Skeletal muscle cell (primary cell): ENCODE measurements at places on chromosomes 3 and 15.

DNA sequence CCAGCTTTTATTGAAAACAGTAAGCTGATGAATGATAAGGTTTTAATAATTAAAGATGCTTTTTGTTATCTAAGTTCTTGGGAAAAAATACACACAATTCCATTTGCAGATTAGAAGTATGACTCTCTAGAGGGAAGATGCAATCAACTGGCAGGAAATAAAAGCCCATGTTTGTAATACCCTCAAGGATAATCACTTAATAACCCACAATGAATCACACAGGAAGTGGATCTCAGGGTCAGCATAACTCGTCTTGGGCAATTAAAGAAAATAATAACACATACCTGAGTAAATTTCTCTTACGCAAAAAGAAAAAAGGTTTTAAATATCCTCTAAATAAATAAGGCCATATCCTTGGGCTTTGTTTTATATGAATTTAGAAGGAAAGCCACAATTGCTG is 9.4 kb upstream of the EID1 start:
- DNase-seq, result no peak

DNA sequence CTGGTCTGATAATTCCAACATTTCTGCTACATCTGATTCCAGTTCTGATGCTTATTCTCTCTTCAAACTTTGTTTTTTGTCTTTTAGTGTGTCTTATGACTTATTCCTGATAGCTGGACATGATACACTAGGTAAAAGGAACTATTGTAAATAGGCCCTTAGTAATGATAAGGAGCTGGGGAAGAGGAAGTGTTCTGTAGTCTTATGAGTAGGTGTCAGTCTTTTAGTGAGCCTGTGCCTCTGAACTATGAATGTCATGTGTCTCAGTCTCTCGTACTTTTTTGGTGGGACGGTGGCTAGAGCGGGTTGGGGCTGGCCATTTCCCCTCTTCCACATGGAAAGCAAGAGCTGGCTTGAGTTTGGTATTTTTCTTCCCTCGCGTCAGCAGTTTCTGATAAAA is 41.2 kb downstream of the PCCB start:
- no peak for DNase-seq

DNA sequence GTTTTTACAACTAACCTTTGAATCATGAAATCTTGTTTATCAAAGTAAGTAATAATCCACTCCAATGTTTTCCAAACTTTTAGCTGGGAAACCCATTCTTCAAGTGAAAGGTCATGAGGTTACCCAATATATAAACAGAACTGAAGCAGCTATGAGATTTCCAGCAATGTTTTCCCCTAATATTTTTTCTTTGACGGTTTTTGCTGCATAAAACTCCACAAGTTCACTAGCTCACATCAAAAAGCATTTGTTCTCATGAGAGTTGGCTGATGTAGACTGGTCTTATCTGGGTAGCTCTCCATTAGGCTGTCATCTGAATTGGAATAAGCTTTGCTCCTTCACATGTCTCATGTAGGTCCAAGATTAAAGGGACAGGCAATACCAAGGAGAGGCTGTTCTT is 241.2 kb upstream of the LRRC3B start:
- DNase-seq, result no peak

- no peak for DNase-seq
Observed at GRCh38 chr3:60215946-60216345, 1035.3 kb downstream of the FHIT start.

DNA sequence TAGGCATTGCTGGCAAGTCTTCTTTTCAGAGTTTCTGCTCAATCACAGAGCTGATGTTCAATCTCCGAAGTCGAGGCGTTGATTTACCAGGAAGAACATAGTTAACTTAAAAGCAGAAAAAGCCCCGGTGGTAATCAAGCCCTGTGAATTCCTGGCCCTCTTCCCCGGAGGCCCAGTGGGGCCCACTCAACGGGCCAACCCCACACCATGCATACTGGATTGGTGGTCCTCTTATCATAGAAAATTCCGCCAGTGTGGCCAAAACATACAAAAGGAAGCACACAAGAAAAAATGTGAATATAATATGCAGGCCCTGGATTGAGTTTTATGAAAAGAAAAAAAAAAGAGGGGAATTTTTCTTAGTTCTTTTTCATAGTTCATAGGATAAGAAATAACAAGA is 873.0 kb upstream of the NR2F2 start:
- no peak for DNase-seq

DNA sequence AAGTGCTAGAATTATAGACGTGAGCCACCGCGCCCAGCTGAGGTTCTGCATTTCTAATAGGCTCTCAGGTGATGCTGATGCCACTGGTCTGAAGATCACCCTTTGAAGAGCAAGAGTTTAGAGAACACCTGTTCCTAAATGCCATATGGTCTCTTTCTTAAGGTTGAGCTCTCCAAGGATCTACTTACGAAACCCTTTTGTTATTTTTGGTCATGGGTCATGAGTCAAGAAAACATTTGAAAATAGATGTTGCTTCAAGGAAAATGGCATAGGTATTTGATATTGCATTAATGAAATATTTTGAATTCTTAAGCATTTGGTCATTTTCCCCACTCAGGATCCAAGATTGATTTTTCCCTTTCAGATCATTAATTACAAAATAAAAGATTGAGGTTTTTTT is 74.7 kb upstream of the SOX2 start:
- DNase-seq, result no peak

GRCh38 chr3:137694836-137695235 is 69.3 kb upstream of the SOX14 start:
- no peak for DNase-seq

GRCh38 chr15:73564255-73564654 is 68.9 kb downstream of the NPTN start:
- DNase-seq, result peak; percentile 39

- DNase-seq, result no peak
Observed at GRCh38 chr15:48581219-48581618, 64.3 kb downstream of the FBN1 start.

GRCh38 chr3:27559835-27560234 is 75.7 kb upstream of the SLC4A7 start:
- peak; percentile 76 for DNase-seq

GRCh38 chr3:98557324-98558010 is 25.7 kb downstream of the GPR15 start:
- DNase-seq, result no peak

GRCh38 chr15:70382009-70382749 is 284.5 kb upstream of the TLE3 start:
- DNase-seq, result no peak

DNA sequence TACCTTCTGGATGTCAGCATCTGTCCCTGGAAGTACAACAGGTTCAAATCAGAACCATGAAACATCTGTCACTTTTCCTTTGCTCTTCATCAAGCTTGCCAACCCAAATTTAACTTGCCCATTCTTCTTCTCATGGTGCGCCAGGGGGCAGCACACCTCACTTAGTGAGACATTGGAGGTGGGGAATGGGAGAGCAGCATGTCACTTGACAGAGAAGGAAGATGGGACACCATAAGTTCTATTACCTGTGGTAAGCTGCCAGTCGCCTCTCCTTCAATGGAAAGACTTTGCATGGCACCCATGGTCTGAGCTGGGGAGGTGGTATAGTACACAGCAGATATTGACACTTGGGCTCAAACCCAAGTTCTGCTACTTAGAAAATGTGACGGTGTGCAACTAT is 2.9 kb downstream of the SCN5A start:
- no peak for DNase-seq

GRCh38 chr15:78069462-78070029 is 8.0 kb downstream of the TBC1D2B start:
- DNase-seq, result no peak
